ENCODE measurements at places on chromosomes 3 and 15.

DNA sequence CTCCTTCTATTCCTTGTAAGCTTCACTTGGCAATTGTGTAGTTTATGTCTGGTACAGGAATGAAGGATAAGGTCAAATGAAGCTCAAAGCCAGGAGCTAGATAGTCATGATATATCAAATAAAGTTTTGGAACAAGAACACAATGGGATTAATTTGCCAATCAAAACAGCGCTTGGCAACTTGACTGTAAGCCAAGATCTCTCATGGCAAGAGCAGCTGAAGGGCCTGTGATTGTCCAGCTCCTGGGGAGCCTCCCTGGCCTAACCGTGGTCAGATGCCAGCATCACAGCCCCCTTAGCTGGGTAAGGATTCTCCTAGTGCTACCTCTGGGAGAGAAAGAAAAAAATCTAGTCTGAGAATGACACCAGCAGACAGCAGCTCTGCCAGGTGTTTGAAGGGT is 97.2 kb downstream of the LIPC start:
- DNase-seq: no peak

GRCh38 chr3:45741247-45741646 is 52.1 kb downstream of the SACM1L start:
- DNase-seq: no peak

DNA sequence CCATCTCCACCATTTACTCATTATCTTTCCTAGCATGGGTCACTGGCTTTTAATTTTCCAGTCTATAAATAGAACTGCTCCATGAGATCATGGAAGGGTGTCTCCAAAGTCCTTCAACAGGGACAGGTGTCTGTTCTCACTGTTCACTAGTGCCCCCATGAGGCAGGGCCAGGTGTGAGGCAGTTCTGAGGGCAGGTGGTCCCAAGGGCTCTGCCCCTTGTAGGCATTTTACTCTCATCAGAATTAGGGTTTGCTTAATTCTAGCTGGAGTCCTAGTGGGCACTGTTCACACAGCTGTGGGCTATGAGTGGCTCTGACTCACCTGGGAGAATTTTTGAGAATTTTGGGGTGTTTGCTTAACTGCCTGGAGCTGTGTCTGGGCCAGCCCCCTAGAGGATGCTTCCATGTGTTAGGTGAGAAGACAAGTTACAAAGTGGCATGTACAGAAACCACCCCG is 248.0 kb upstream of the LYSMD4 start:
- DNase-seq: no peak

- no peak for DNase-seq
These were observed 91.1 kb downstream of the LINGO1 start for GRCh38 chr15:77541421-77542181.

DNA sequence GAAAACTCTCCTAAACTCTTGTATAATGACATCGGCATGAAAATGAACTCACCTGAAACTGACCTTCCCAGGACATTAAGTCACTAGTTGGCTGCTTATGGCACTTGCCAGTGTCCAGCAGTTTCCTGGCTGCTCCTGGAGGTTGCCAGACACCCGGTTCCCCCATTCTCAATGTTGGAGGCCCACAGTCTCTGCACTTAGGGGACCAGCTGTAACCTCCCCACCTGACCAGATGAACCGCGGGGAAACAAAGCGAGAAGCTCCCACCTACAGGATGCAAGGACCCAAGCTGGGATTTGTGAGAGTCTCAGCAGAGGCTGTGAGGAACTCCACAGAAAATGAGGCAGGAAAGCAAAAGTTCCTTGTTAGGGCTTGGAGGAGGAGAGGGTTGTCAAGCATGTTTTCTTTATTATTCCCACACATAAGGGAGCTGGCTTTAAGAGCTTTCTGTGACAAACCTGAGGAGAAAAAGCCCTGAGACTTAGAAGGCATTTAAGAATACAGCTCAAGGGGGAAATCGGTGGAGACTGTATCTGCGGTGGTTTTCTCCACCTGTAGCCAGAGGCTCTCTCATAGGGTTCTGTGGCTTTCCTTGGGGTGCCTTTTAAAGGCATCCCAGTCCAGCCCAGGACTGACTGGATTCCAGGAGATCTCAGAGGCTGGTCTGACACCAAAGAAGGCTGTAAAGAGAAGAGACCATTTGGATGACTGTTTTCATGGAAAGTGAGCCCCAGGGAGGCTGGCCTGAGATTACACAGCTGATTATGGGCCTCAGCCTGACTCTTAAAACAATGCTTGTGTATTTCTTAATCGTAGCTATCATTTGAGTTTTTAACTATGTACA is 4.6 kb downstream of the TPM1 start:
- no peak for DNase-seq

DNA sequence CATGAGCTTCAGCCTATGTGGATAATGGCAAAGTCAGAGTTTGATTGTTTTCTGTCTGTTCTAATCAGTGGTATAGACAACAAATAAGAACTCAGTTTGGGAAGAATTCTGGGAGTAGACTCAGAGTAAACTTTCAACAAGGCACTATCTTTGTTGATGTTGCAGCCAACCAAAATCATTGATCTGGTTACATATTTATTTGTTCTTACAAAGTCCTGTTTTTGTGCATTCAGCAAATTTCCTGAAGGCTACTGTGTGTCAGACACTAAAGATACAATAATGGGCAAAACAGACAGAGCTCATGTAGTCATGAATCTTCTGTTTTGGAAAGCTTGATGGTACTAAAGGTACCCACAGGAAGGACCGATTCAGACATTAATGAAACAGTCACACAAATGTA is 55.0 kb downstream of the GRM7 start:
- no peak for DNase-seq

DNA sequence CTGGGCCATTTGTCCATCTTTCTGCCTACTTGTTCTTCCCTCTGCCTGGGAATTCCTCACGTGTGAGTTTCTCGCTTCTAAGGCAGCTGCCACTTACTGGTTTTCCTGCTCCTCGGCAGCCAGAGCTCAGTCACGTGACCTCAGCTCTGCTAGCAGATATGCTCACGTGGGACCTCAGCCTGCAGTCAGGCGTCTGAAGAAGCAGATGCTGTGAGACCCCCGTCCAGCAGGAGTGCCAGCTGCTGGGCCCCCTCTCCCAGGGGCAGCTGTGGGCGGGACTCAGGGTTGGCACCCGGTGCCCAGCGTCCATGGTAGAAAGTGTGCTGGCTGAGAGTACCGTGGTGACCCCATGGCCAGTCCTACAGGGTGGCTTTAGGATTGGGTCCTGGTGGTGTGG is 161.3 kb upstream of the TLE3 start:
- no peak for DNase-seq

DNA sequence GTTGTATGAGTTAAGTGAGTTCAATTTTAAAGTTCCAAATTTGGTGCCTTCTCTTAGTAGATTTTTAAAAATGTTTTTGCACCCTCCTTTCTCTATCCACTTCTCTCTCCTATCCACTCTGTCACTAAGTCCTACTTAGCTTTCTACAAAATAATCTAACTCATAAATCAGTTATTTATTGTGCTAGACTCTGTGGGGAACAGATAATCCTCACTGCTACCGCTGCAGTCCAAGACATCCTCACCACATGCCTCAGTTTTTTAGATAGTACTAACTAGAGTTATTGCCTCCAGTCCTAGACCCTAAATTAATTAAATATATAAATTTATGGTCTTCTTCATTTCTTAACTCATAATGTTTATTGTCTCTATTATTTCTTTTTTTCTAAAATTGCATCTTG is 576.3 kb downstream of the GRM7 start:
- no peak for DNase-seq

DNA sequence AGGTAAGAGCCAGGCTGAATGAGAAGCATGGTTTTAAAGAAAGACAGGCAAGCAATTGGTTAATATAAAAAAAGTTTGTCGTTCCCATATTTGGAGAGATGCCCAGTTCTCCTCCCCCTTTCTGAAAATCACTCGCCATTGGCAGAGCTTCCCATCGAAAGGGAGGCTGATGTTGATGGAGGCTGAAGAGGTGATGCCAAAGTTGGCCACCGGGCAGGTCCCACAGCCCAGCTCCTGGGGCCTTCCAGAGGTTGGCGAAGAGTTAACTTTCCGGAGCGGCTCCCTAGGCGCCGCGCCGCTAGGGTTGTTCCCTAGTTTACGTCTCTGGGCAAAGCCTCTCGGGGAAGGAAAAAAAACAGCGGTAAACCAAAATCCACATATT is 793 bp downstream of the PCOLCE2 start:
- DNase-seq: peak; percentile 11

DNA sequence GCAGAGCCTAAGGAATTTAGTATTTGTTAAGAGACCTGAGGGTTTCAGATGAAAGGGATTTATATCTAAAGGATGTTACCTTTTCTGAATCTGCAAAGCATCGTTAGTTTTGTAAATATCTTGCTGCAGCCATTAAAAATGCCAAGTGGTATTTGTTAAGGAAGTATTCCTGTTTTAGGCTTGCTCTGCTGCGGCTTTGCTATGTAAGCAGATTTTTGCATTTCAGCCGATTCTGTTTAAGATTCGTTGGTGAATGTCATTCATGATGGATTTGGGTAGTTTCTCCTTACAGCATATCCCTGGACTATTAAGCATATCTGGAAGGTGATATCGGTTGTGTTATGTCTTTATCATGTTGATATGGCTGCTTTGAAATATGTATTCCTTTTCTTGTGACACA is 1.0 kb downstream of the USP8 start:
- DNase-seq: no peak

GRCh38 chr15:94610485-94610884 is 379.1 kb downstream of the MCTP2 start:
- DNase-seq: no peak

GRCh38 chr3:39255503-39256325 is 24.1 kb downstream of the CX3CR1 start:
- DNase-seq: no peak

DNA sequence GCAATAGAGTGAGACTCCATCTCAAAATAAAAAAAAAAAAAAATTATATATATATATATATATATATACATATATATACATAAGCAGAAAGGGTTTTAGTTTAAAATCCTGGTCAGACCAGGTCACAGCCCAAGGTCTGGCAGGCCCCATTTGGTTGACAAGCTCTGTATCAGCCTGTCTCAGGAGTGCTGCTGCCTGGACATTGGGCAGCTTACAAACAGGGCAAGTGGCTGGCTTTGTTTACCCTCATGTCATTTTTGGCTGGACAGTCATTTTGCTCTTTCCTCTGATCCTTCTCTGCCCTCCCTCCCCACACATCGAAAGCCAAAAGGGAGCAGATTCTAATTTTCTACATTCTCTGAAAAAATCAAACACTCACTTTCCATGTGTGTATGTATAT is 26.7 kb upstream of the KLHL6 start:
- DNase-seq: no peak

DNA sequence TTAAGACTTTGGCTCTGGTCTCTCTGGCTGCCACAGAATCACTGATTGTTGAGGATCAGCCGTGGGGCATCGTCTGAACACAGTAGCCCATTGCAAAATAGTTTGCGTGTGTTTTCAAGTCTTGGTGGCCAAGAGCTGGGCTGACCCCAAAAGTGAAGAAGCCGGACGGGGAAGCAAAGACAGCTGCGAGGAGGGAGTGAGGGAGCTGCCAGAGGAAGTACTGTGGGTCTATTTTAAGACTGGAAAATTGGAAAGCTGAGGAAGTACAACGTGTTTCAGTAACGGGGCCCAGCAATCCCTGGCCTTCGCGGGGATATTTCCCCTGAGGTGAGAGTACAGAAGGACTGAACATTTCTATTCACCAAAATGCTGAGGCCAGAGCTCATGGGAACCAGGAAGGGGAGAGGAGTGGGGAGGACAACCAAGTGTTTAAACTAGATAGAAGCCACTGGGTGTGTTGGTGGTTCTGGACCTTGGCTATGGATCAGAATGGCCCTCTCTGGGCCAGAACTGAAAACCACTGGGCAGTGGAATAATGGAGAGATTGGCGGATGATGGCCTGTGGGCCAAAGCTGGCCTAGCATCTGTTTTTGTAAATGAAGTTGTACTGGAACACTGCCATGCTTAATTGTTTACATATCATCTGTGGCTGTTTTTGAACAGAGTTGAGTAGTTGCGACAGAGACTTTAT is 34.1 kb upstream of the LIMD1 start:
- no peak for DNase-seq

GRCh38 chr3:111325160-111325718 is 216.8 kb upstream of the CD96 start:
- no peak for DNase-seq

DNA sequence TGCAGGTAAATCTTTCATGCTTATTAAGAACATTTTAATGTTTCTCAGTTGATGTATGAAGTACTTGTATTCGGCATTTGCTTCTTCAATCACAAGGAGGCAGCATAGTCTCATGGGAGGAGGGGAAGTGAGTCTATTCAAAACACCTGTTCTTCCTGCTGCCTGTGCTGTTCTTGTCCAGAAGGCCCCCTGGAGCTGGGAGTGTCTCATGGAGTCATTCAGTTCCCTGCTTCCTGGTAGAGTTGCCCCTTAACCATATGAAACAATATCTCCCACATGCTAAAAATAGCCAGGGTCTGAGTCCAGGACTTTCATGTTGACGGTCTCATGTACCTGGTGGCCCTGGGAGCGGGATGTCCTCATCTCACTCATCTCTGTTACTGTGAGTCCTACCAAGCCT is 15.5 kb upstream of the PPP1R2 start:
- no peak for DNase-seq

GRCh38 chr3:101963902-101964362 is 114.6 kb downstream of the NFKBIZ start:
- DNase-seq: no peak

DNA sequence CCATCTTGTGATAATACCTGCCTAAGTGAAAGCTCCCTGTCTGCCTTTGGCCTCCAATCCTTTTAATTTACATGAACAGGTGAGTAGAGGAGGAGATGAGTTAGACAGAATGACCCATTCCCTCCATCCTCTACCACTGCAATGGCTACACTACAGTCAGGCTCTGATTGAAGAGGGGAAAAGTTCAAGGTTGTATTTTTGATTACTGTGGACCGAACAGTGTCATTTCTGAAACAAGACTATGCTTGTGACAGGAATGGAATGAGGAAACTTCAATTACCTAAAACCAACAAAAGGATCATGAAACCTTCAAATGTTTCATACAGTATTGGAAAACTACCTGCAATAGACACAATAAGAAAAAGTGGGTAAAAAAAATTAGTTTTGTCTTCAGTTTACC is 85.5 kb upstream of the GBE1 start:
- DNase-seq: no peak

DNA sequence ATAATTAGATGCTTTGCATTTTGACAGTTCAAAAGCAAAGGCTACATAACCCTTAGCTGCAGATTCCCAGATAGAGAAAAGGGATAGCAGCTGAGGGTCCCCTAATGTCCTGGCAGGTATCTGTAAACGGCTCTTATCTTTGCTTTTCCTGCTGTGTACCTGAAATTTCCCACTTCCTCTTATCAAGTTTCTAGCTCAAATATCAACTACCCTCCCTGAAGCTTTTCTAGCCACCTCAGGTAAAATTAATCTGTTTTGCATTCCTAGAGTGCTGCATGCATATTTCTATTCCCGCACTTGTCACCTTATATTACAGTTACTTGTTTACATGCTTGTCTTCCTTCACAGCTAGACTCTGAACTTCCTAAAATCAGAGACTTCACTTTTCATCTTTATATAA is 55.6 kb upstream of the STXBP5L start:
- no peak for DNase-seq

- no peak for DNase-seq
These were observed 9.1 kb upstream of the TP63 start for GRCh38 chr3:189621948-189622603.

- no peak for DNase-seq
These were observed 13.0 kb upstream of the ATP1B3 start for GRCh38 chr3:141863491-141863890.
